Activated effector memory CD4-positive, alpha-beta T cell treated with Interleukin-2 at 50 U/mL for 16 hours (primary cell): ENCODE measurements at places on chromosomes 6 and 20.

DNA sequence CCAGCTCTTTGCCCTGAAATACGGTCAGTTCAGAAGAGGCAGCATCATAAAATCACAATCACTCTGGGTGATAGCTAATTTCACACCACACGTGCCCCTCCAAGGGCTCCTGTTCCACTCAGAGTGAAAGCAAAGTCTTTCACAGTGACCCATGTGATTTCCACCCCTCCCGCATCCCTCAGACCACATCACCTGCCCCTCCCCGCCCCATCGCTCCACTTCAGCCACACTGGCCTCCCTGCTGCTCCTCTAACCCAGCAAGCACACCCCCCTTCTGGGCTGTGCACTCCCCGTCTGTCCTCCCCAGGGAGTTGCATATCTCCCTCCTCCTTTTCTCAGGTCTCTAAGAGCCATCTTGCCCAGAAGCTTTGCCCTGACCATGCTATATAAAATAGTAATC is 74.5 kb downstream of the PSMG4 start:
- no peak for DNase-seq

DNA sequence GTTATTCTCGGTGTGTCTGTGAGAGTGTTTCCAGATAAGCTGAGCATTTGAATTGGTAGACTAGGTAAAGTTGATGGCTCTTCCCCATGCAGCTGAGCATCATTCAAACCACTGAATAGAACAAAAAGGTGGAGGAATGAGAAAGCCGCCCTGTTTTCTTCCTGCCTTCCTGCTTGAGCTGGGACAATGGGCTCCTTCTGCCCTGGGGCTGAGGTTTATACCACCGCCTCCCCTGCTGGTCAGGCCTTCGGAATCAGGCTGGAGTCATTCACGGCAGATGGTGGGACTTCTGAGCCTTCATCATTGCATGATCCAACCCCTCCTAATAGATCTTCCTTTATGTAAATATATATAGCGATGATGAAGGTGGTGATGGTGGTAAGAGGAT is 124.9 kb downstream of the ANKRD60 start:
- DNase-seq: no peak

- no peak for DNase-seq
Measured at GRCh38 chr20:61584851-61585250, 332.8 kb downstream of the CDH4 start.

DNA sequence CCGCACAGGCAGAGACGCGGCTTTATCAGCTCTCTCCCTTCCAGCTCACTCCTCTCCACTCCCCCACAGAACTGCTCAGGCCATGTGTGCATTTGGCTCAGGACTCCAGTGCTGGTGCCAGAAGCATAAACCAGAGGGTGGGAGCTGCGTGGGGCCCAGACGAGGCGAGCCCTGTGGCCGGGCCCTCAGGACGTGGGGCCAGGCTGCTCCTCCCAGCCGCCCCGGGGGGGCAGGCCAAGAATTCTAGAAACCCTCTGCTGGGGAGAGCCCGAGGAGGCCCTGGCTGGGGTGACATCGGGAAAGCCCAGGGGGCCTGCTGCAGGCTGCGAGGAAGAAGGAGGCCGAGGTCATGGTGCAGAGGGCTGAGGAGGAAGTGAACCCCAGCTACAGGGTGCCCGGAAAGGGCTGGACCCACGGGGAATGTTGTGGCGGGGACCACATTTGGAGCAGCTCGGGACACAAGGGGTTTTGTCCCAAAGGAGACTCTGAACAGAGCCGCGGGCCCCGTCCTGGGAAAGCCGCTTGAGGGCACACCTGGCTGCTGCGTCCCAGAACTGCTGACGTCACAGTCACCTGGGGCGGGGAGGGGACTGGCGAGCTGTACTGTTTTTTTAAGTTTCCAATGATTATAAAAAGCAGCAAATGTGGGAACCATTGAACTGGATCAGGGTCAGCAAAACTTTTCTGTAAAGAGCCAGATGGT is 107.1 kb downstream of the BANF2 start:
- no peak for DNase-seq

DNA sequence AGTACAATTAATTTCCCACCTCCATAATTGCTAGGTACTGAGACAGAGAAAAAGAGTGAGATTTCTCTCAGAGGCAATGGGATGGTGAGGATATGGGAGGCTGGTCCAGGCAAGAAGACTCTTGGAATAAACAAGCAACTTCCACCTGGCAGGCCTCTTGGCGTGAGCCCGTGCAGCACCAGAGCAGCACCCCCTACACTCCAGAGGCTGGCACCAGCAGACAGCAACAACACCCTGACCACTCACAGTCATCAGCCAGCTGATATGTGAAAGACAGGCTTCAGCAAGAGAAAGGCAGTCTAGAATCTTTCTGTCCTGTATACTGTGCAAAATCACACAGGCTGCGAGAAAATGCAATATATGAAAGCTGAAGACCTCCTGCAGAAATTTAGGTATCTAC is 59.7 kb downstream of the KIF13A start:
- no peak for DNase-seq

GRCh38 chr20:12638633-12639312 is 370.0 kb upstream of the SPTLC3 start:
- no peak for DNase-seq
